ENCODE measurements at places on chromosomes 5 and 9.

DNA sequence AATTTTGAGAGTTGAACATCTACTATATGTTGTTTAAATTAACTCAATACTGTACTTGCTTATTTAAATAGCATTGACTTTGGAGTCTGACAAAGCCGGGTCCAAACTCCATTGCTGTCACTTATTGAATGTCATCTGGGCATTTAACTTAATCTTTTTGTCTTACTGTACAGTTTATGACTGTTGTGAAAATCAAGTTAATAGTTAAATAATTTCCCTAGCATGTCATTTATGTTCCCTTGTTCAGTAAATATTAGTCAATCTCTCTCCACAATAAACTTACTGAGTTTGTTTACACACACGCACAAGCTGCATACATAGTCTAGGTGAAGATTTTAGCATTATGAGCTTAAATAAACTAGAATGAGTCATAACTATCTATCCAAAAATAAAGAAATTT is 6.3 kb upstream of the UGCG start:
- DNase-seq, result no peak

GRCh38 chr5:63655043-63655442 is 307.2 kb downstream of the HTR1A start:
- no peak for DNase-seq

- no peak for DNase-seq
These were observed 88.7 kb downstream of the BASP1 start for GRCh38 chr5:17305964-17306725.

GRCh38 chr5:120657104-120657503 is 193.0 kb downstream of the PRR16 start:
- DNase-seq, result no peak

- DNase-seq, result no peak
These were observed 5.3 kb downstream of the SLC4A9 start for GRCh38 chr5:140365282-140365681.

DNA sequence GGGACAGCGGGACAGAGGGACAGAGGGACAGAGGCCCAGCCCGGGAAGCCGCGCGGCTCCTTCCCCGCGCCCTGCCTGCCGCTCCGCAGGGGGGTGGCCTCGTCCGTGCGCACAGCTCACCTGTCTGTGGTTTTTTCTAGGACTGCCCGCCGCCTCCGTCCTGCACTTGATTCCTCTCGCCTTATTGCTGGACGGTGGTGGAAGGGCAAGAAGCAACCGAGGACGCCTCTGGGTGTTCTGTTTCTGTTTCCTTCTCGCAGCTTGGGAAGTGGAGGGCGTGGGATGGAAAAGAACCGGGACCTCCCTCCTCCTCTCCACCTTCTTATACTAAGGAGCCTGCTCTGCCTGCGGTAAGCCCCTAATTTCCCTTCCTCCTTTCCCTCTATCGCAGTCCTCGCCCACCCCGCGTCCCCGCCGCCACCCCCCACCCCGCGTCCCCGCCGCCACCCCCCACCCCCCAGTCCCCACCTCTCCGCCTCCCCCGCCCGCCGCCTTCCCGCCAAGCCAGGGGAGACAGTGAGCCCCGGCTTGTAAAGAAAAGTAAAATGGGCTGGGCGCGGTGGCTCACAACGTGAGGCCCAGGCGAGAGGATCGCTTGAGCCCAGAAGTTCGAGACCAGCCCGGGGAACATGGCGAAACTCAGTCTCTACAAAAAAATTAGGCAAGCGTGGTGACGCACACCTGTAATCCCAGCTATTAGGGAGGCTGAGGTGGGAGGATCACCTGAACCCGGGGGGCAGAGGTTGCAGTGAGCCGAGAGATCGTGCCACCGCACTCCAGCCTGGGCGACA is 9.6 kb upstream of the FLT4 start:
- DNase-seq, result no peak

All from activated gamma-delta T cell treated with anti-CD3 and anti-CD28 coated beads, Interleukin-2, amount 50 U/mL, for 16 hours (primary cell).